ENCODE measurements at places on chromosomes 12 and 14. TPM values are rescaled to one million over a fixed set of nuclear protein-coding genes. Genes with fewer than 3 reads are reported as not detected.

ETFBKMT gene
- 0.75 TPM for total RNA-seq

CD69 gene
- 0.16 TPM for total RNA-seq

HCAR2 gene
- total RNA-seq: not detected

RNU4-1 gene
- total RNA-seq: not detected

All from A549 treated with GW870086 at 1 μM for 4 hours (cell line).